Right atrium auricular region (tissue), 2 donors: ENCODE measurements at places on chromosomes 2 and 18. TPM values are rescaled to one million over a fixed set of nuclear protein-coding genes. Genes with fewer than 3 reads are reported as not detected.

VWA3B gene
- total RNA-seq: not detected

MEP1B gene
- total RNA-seq: not detected

KRTCAP3 gene
- total RNA-seq: 1.2 TPM

LYG2 gene
- not detected for total RNA-seq

MEIS1 gene
- 13.6 TPM for total RNA-seq

RGPD3 gene
- 0.48 TPM for total RNA-seq

DNA sequence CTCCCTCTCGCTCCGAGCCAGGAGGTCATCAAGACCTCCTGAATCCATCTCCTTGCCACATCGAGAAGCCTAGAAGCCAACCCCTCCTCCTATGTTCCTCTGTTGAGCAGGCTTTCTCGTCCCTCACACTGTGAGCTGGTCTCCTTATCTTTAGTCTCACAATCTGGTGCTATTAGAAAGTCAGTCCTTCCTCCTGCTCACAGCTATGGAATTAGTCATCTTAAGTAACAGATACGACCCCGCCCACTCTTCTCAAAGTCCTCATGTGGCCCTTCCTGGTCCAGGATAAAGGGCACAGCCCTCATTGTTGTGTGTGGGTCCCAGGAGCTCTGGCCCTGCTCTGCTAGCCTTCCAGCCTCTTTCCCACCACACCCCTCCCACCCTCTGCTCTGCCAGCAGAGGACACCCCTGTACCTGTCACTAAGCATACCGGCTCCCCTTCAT lies 41.4 kb upstream of the TRIB2 start:
- no peaks in the 10 kb centered on the region for H3K4me1 ChIP-seq
- no peaks in the 10 kb centered on the region for H3K36me3 ChIP-seq
- H3K4me3 ChIP-seq: no peak overlapping the region
- no peaks in the 10 kb centered on the region for H3K27me3 ChIP-seq
- DNase-seq: no peak

DNA sequence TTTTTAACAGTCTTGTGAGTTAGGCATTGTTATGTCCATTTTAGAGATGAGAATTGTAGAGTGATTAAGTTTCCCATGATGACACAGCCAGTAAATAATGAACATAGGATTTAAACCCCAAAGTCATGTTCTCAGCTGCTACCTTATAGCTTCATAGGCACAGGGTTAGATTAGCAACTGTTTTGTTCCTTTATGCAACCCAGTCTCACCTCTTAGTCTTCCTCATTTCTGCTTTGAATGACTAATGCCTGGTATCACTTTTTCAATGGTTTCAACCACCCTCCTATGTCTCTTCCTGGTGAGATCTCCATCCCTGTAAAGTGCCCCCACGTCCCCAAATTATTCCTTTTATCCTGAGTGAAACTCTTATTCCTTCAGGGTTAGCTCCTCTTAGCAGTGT lies 44.3 kb downstream of the MFSD6 start:
- no peaks in the 10 kb centered on the region for H3K4me1 ChIP-seq
- H3K27ac ChIP-seq: no peak overlapping the region
